ENCODE measurements at places on chromosomes 11 and 22.

DNA sequence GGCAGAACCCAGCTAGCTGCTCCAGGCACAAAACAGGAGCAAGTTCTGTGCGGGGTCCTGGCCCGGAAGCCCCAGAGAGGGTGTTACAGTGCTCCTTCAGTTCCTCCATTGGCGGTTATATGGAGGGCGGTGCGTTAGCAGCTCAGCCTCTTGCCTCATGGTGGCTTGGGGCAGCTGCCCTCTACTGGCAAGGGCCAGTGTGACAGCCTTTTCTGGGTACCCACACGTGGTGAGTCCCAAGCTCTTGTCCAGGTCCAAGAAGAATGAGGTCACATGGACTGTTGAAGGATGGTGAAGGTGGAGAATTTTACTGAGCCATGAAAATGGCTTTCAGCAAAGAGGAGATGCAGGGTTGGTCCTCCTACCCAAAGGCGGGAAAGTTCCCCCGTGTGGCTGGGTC, 100.5 kb downstream of the WT1 start:
- H3K4me3 ChIP-seq = no peak overlapping the region
- no peaks in the 10 kb centered on the region for H3K27me3 ChIP-seq
- H3K27ac ChIP-seq = no peak overlapping the region

DNA sequence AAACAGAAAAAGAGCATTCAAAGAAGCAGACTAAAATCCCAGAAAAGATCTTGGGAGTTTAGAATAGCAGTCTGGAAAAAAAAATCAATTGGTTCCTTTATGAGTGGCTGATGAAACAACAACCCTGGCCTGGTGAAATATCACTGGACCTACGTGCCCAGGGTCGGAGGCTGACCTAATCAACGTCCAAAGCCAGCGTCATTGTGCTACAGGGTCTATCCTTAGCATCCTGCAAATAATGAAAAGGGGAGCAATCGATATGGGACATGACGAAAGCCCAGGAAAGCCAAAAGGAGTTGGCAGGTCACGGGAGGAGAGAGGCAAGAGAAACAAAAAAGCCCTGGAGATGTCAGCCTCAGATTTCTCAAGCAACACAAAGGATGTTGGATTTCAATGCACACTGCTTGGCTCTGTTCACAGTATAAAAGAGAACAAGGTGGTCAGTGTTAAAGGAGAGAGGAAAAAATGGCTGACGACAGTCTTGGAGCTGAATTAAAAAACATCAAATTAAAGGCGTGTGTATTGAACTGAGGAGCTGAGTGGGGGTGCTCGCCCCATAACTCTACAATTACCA, 148.8 kb downstream of the BLID start:
- H3K4me1 ChIP-seq = no peaks in the 10 kb centered on the region
- H3K4me3 ChIP-seq = no peak overlapping the region
- H3K27ac ChIP-seq = no peak overlapping the region

GRCh38 chr22:31075961-31076360, 5.2 kb upstream of the SMTN start:
- peaks cover 5% of the 10 kb centered on the region for H3K4me1 ChIP-seq
- no peak overlapping the region for H3K4me3 ChIP-seq
- H3K27ac ChIP-seq = no peak overlapping the region
- DNase-seq = peak; percentile 52
- no peaks in the 10 kb centered on the region for H3K36me3 ChIP-seq
- H3K27me3 ChIP-seq = no peaks in the 10 kb centered on the region

DNA sequence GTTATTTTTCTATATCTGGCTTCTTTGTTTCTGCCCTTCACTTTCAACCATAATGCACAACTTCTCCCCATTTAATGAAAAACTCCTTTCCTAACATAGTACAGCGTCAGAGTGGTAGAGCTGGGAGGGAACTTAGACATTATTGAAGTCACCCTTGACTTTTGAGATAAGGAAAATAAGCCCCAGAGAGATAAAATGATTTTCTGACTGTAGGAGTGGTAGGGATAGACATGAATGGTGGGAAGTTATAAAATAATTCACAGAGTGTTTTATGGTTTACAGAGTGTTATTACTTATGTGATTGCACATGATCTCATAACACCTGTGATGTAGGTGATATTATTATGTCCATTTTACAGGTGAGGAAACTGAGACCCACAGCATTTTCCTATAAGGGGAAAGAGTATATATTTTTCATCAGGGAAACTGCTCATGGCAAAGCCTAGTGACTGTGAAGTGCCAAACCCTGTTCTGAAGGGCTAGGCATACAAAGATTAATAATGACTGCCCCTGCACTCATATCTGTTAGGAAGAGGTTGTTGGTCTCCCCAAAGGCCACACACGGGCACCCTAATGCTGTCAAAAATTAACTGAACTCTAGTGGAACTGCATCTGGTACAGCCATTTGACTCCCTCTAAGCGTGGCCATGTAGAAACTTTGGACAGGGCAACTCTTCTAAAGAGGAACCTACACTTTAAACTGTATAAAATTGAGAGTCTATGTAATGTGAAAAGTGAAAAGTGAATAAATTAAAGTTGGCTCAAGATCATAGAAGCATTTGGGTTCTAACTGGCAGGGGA, 61.1 kb upstream of the PICALM start:
- no peaks in the 10 kb centered on the region for H3K27me3 ChIP-seq
- no peak for DNase-seq
- H3K27ac ChIP-seq = no peak overlapping the region
- H3K4me1 ChIP-seq = no peaks in the 10 kb centered on the region

- no peaks in the 10 kb centered on the region for H3K27me3 ChIP-seq
- no peak overlapping the region for H3K4me3 ChIP-seq
- H3K27ac ChIP-seq = no peak overlapping the region
Observed at GRCh38 chr11:98940913-98941312, 79.8 kb upstream of the CNTN5 start.

DNA sequence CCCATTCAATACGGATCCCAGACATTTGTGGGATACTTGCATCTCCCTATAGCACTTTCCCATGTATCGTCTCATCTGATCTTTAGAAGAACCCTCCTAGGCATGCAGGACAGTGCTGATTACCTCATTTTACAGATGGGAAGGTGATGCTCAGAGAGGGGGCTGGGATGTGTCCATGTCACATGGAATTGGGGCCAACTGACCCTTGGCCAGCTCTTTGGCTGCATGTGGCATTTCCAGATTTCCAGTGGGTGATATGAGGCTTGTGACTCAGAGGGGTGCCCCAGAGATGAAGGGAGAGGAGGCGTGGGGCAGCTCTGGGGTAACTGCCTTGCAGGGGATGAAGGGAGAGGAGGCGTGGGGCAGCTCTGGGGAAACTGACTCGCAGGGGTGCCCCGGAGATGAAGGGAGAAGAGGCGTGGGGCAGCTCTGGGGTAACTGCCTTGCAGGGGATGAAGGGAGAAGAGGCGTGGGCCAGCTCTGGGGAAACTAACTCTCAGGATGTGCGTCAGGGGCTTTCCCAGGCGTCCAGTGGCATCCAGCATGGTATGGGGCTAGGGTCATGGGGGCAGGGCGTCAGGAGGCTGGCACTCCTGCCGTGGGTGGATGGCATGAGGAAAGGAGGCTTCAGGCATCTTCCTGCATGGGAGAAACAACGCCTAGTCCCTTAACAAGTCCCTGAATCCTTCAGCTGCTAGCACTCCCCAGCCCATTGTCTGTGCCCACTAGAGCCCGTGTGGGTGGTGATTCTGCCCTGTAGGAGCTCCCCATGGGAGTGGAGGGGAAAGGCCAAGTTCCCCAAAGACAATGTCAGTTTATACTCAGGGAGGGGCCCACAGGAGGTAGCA, 11.9 kb upstream of the CERK start:
- no peak overlapping the region for H3K27ac ChIP-seq
- no peaks in the 10 kb centered on the region for H3K36me3 ChIP-seq
- DNase-seq = no peak
- H3K4me1 ChIP-seq = peaks cover 9% of the 10 kb centered on the region
- no peak overlapping the region for H3K4me3 ChIP-seq

GRCh38 chr11:92545906-92546471, 321.4 kb downstream of the FAT3 start:
- no peaks in the 10 kb centered on the region for H3K36me3 ChIP-seq
- H3K4me3 ChIP-seq = no peak overlapping the region
- DNase-seq = no peak
- no peak overlapping the region for H3K27ac ChIP-seq

All from pancreas (tissue), 10 donors.